ENCODE measurements at places on chromosomes 5 and 9.

- no peak for DNase-seq
Observed at GRCh38 chr5:124661317-124662141, 84.9 kb downstream of the ZNF608 start.

GRCh38 chr9:94085062-94085639, 887 bp downstream of the PTPDC1 start:
- no peak for DNase-seq

DNA sequence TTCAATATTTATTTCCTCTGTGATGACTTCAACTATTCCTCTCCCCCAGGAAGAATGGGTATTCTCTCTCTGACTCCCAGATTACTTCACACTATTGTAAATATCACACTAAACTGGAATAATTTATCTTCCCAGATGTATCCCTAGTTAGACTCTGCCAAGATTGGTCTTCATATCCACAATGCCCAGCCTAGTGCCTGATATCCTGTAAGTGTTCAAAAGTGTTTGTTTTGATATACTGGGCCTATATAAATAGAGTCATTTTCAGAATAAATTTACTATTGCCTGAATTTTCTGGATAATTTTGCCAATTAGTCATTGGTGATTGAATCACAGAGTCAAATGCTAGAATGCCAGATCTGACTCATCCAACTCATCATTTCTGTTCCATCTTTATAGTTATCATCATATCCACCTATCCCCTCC, 143.7 kb upstream of the TNC start:
- no peak for DNase-seq

GRCh38 chr5:158718738-158719505, 380.8 kb downstream of the EBF1 start:
- DNase-seq, result no peak

- DNase-seq, result no peak
Observed at GRCh38 chr5:173014671-173015070, 31.1 kb downstream of the ATP6V0E1 start.

DNA sequence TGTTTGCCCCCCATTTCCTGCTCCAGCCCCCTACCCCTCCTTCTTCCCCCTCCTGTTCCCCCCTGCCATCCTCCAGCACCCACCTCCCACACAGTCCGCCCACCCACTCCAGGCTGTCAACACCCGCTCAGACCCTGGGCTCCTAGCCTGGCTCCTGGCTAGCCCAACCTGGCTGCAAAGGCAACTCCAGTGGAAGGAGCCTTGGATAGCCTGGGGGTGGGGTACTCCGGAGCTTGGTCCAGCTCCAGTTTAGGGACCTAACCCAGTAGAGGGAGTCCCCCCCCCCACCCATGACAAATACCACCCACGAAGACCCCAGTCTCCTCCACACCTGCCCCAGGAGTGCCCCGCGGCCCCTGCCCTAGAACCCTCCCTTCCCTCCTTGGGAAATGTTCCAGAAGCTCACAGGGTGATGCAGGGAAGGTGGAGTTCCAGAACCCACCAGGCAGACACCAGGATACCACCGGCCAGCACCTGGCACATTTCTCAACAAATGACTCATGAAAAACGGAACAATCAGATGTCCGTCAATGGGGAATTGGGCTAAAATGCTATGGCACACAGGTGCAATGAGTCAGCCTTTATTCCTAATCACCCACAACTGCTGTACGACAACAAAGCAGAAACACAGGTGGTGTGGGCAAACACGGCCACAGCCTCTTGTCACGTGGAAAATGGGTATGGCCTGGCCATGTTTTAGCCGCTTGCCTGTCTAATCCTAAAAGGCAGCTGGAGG, 901 bp upstream of the SLC12A7 start:
- DNase-seq, result no peak

GRCh38 chr9:105132606-105133005, 111.8 kb upstream of the SLC44A1 start:
- no peak for DNase-seq

DNA sequence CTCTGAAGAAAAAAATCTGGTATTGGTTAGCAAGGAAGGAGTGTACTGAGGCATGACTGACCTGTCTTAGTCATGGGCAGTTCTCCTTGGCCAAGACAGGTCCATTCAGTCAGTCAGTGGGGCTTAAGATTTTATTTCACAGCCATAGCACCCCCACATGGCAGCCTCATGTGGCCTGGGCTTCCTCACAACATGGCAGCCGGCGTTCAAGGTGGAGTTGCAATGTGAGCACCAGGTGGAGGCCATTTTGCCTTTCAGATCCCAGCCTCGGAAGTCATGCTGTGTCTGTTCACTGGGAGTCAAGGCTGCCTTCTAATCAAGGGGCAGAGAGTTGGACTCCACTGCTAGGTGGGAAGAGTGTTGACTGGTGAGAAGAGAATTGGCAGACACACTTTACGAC, 10.3 kb upstream of the CARD19 start:
- DNase-seq, result no peak

DNA sequence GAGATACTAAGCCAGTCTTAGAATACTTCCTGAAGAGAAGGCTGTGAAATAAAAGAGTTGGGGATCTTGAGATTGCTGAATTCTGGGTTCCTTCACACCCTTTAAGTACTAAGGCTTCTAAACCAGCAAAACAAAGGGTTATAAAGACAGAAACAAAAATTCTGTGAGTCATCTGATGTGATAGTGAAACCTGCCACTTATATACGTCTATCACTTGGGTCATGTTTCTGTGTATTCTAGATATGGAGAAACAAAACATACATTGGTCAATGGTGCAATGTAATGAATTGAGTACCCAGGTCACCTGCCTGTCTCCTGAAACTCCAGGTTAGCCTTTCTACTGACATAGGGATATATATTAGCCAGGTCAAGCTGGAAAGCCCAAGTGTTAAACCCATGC, 319.3 kb upstream of the GRAMD2B start:
- no peak for DNase-seq

GRCh38 chr9:28801144-28801799, 1228.0 kb upstream of the C9orf72 start:
- DNase-seq, result no peak

- no peak for DNase-seq
Observed at GRCh38 chr5:86143837-86144236, 473.9 kb upstream of the COX7C start.

DNA sequence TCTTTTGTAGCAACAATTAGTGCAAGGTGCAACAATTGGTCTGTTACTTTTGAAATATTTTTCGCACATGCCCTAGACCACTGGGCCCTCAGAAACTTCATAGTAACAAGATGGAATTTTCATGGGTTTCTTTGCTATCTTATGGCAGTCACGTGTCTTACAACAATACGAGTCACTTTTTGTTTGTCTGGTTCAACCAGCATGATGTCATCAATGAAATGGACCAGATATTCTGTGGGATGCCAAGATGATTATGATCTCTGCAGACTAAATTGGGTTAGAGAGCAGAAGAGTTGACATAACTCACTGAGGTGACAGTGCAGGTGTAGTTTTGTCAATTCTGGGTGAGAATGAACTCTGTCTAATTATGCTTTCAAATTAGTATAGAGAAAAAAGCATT, 239.6 kb upstream of the RIOK2 start:
- no peak for DNase-seq

GRCh38 chr9:125142560-125143376, 560 bp downstream of the SCAI start:
- no peak for DNase-seq

DNA sequence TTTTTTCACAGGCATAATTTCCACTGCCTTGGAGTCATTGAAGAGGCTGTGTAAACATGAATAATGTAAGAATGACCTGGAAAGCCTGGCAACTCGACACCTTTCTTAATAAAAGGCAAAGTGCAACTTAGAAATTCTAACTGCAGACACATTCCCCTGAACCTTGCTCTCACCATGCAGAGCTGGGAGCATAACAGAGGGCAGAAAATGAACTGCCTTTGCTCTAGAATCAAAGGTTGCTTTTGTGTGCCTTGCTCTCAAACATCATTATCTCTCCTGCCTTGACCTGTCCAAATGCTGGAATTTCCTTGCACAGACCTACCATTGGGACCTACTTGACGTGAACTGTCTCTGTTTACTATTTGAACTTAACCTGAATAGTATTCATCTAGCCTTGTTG, 462.0 kb upstream of the ZNF462 start:
- DNase-seq, result no peak

- no peak for DNase-seq
Observed at GRCh38 chr9:38681747-38682227, 38.1 kb downstream of the FAM240B start.

DNA sequence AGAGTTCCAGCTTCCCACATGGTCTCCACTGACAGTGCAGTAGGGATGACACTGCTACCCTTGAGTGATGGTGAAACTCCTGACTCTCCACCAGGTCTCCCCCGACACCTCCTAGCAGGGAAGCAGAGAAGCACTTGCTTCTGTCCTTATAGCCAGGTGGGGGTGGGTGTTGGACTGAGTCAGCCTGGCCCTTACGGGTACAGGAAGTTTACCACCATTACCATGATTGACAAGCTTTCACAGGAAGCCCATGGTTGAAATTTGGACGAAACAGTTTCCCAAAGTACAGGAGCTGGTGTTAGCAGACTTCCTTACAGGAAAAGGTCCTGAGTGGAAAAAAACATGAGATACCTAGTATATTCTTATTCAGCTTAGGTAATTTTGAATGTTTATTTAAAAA, 3.1 kb upstream of the FBXL7 start:
- no peak for DNase-seq

GRCh38 chr9:114001410-114001685, 76.8 kb downstream of the AMBP start:
- DNase-seq, result no peak

- DNase-seq, result no peak
Observed at GRCh38 chr9:8564960-8565359, 765.4 kb upstream of the DMAC1 start.

GRCh38 chr9:124632077-124632621, 125.0 kb upstream of the NR5A1 start:
- no peak for DNase-seq

DNA sequence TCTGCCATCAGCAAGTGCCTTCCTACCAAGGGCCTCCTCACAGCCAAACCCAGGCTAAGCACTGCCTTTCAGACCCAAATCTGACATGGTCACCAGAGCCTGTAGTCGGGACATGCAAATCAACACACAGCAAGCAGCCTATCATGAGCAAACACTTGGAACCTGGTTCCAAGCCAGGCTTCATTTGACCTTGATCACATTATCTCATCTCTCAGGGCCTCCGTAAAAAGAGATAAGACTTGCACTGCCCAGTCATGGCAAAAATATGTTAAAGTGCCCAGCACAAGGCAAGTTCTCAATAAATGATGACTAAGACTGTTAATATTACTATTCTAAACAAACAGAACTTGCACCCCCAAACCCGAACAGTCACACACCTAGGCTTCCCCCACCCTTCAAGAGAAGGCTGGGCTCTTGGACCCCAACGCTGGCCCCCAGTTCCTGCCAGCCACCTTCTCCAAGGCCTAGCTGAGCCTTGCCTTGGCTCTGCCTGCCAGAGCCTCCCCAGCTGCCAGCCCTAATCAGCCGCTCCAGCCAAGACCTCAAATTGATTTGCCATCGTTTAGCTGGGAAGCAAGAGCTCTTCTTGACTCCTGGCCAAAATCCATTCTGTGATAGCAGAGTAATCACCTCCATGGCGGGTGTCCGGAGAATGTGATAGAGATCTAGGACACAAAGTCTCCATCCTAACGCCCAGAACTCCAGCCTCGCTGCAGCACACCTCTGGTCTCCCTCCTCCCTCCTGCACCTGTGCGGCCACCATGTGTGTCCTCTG, 18.7 kb downstream of the CPLX2 start:
- DNase-seq, result no peak

- DNase-seq, result no peak
Observed at GRCh38 chr5:98060148-98060547, 713.3 kb upstream of the RGMB start.

DNA sequence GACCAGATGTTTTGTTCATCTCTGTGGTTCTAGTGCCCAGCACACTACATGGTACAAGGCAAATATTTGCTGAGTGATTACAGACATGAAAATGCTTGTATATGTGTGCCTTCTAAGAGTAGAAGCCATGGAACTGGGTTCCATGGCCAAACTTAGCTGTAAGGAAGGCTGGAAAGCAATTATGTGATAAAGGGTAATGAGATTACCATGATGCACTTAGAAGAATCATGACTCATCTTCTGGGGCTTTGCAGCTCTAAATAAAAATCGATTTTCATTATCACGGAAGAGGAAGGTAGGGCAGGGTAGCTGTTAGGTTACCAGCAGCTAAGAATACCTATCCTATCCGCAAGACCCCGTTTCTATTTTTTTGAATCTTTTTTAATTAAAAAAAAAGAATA, 28.0 kb downstream of the RFK start:
- DNase-seq, result no peak

DNA sequence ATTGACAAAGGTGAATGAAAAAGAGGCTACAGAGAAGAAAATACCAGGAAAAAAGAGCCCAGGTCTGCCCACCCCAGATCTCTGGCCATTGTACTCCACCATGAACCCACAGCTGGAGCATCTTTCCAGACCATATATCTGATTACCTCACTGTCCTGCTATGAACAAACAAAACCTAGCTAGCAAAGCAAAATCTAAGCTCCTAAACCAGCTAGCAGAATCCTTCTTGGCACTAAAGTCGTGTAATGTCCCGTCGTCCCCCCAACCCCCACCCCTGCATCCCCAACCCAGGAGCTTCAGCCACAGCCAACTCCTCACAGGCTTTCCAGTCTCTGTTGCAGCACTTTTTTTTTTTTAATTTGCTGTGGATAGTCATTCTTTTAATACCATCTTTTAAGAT, 2.5 kb downstream of the C1QTNF3 start:
- no peak for DNase-seq

- DNase-seq, result no peak
Observed at GRCh38 chr5:35880156-35880555, 23.5 kb downstream of the IL7R start.

DNA sequence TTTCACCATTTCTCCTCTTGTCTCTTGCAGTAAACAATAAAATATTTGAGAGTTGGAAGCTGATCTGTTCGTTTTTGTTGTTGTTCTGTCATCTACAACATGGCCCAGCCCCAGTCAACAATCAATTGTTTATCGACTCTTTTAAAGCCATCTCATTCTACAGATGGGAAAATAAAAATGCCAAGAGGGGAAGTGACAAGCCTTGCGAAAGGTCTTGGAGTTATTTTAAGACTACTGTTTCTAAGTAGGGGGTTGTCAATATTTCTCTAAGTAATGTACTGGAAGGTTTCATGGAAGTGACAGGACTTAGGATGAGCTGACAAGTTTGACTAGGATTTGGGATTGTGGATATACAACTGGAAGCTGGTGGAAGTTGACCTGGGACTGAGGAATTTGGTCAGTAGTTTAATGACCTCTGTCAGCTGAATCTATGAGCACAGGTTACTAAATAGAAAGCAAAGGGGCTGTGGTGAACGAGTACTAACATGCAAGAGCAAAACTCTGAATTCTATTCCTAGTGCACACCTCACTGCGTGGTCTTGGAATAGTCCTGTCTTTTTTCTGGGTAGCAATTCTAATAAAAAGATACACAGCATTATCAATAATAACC, 57.5 kb upstream of the ADRB2 start:
- no peak for DNase-seq

GRCh38 chr9:127778280-127779135, at the start of gene SH2D3C:
Gene SH2D3C, minus strand, starts transcription at chr9:127778666. Its CDS starts 39 bp downstream, at chr9:127778627.
- no peak for DNase-seq

GRCh38 chr5:81393783-81394718, at the start of gene ACOT12:
Gene ACOT12, minus strand, starts transcription at chr5:81394134. Its CDS starts 20 bp downstream, at chr5:81394114.
- DNase-seq, result no peak

Data from amygdala (tissue), 56 donors.